ENCODE measurements at places on chromosomes 2 and 18.

DNA sequence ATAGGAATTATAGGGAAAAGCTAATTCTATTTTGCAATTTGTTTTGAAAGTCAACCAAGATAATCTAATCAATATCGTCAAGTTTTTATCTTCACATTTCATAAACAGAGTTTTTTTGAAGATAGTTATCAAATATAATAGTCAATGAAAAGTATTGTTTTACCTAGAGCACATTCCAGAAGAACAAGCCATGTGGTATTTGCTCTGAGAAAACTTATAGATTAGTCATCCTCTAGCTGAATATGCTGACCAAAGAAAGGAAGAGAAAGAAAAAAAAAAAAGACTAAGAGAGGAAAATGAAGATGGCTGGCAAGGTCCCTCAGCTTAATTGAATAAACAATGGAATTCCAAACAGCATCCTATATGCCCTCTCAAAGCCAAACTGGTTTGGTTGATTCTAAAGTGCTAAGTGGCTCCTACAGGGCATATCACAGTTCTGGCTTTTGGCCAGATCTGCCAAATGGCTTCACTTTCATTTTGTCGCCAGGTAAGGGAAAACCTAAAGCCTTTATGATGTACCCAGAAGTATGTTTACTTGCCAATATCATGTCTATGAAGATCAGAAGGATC lies 132.6 kb downstream of the VWC2L start:
- no peak for DNase-seq

- peak; percentile 30 for DNase-seq
These were observed 39.9 kb upstream of the DARS1 start for GRCh38 chr2:136025057-136025973.

GRCh38 chr18:76490670-76491472 lies 4.2 kb downstream of the ZNF516 start:
- peak; percentile 67 for DNase-seq

DNA sequence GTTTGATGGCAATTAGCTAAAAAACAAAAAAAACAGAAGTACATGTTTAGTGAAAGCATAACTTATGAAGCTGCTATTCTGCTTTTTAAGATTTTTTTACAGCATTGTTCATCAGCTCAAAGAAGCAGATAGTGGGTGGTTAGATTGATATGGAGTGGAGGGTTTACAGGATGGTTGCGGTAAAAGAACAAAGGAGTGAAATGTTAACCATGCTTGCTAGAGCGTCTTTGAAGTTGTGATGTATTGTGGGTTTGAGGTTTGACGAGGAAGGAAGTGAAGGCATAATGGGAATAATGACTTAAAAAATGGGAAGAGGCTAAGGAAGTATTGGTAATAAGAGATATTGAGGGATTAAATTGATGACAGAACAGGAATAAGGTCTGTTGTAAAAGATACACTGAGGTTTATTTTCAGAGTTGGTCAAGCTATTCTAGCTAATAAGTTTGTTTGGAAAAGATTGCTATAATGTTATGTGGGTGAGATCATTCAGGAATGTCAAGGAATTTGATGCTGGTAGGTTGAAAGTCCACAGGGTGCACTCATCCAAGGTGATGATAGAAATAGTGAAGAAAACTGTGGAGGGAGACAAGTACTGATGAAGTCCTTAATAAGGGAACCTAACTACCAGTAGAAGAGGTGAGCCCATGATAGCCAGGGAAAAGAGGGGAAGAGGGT lies 14.6 kb downstream of the SPOPL start:
- no peak for DNase-seq
